ENCODE measurements at places on chromosomes 2 and 18. TPM values are rescaled to one million over a fixed set of nuclear protein-coding genes. Genes with fewer than 3 reads are reported as not detected.

EVX2 gene
- polyA plus RNA-seq, result not detected

PLGLB1 gene
- polyA plus RNA-seq, result 16.4 TPM

DNA sequence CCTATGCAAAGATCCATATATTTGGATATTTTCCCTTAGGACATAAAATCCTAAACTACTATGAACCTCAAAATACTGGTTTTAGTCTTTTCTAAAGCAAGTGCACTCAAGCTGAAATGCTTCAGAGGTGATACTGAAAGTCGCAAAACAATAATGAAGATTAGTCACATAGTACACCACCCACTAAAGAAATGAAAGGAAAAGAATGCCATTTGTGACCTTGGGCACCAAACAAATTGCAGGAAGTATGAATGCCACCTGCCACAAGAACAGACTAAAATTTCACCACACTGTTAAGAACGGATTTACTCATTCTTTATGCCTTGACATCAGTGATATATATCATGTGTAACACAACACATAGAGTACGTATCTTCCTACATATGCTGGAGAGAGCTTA, 161.5 kb downstream of the ZNF521 start:
- no peak for DNase-seq

GRCh38 chr2:148527488-148528340, 116.8 kb upstream of the EPC2 start:
- no peak for DNase-seq

Measured in adrenal gland (tissue), 19 donors.